ENCODE measurements at places on chromosomes 5 and 9.

DNA sequence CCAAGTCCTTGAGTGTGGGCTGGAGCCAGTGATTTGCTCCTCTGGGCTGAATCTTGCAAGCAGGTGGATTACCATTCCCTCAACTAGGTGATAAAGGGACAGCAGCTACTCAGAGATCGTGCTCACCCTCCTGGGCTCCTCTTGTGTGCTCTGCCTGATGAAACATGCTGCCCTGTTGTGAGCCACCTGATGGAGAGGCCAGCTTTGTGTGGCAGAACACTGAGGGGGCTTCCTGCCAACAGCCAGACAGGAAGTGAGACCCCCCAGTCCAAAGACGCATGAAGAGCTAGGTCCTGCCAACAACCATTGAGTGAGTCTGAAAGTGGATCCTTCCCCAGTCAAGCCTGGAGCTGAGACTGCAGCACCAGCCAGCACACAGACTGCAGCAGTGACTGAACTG lies 106.4 kb upstream of the IRX2 start:
- DNase-seq = no peak

DNA sequence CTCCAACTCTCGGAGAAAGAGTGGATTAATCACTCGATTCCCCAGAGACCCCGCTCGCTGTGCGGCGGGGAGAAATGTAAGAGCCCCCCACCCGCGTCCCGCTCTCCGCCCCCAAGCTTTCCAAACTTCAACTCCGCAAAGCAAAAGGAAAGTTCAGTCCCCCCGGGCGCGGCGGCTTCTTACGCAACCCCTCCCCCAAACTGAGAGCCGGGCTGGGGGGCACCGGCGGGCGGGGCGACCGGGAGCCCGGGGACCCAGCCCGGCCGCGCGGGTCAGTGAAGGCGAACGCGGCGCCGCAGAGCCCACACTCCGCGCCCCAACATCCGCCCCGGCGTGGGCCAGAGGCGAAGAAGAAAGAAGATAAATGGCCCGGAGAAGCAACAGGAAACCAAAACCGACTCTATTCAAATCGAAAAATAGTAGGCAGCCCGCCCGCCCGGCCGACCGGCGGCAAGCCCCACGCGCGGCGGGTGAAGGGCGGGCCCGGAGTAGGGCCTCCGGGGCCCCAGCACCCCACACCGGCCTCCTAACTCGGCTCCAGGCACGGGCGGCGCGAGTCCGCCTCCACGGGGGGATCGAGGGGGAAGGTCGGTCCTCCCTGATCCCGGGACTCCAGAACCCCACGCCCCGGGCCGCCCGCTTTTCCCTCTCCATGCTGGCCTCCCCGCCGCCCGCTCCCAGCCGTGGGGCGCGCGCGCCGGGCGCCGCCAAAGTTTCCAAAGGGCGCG lies 720 bp downstream of the NOTCH1 start:
- no peak for DNase-seq

DNA sequence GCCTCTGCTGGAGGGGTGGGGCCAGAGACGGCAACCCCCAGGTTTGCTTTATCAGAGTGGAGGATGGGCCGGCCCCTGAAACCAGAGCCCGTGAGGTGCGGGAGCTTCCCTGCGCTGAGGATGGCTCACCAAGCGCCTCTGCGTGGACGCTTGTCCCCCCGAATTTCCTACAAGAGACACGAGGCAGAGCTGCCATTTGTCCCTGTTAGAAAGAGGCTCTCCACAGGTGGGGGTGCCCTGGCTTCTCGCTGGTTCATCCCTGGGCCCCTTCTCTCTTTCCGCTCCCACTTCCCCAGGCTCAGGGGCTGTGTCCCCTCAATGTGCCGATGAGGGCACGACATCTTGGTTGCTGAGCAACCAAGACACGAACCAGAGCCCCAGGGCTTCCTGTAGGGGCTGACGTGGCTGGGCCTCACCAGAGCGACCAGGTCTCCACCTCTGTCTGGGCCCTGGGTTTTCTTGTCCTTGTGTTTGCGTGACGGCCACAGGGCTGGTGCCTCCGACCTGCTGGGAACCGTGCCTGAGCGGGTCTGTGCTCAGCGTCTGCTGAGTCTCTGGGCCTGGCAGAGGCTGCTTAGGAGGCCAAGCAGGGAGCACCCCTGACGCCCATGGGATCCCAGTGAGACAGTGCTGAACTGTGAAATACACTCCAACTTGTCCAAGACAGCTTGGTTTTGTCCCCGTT lies 119.6 kb upstream of the COL5A1 start:
- no peak for DNase-seq

DNA sequence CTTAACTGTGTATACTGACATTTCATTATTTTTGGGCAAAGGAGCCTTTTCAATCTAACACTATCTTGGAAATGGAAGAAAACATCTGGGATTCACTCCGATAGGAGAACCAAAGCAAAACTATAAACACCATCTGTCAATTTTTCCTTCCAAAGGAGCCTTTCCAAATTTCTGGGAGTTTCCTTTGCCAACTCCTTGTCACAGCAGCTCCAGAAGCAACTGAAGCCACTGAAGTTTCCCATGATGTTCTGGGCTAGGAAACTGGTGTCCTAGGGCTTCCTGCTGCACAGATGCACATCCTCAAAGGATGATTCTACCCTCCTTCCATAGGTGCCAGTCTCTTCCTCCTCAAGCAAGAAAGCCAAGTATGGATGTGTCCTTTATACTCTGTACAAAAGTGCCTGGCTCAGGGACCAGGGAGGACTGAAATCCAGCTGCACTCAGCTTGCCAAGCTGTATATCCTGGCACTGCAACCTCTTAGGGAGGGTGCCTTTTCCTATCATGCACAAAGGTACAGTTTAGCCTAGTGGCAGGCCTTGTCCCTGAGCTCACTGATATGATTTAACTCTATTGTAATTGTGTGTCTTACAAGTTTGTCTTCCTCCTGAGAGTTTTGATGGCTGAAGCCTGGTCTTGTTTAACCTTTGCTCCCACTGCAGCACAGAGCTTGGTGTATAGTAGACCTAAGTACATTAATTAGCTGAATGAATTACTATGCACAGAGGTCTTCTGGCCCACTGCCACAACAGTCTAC lies 8.4 kb upstream of the UBAP1 start:
- DNase-seq = no peak

GRCh38 chr5:80711216-80711615 lies 56.4 kb upstream of the DHFR start:
- no peak for DNase-seq

GRCh38 chr5:151326266-151326665 lies 21.1 kb downstream of the SLC36A2 start:
- DNase-seq = no peak

GRCh38 chr9:11001546-11001945 lies 388.7 kb upstream of the PTPRD start:
- no peak for DNase-seq

DNA sequence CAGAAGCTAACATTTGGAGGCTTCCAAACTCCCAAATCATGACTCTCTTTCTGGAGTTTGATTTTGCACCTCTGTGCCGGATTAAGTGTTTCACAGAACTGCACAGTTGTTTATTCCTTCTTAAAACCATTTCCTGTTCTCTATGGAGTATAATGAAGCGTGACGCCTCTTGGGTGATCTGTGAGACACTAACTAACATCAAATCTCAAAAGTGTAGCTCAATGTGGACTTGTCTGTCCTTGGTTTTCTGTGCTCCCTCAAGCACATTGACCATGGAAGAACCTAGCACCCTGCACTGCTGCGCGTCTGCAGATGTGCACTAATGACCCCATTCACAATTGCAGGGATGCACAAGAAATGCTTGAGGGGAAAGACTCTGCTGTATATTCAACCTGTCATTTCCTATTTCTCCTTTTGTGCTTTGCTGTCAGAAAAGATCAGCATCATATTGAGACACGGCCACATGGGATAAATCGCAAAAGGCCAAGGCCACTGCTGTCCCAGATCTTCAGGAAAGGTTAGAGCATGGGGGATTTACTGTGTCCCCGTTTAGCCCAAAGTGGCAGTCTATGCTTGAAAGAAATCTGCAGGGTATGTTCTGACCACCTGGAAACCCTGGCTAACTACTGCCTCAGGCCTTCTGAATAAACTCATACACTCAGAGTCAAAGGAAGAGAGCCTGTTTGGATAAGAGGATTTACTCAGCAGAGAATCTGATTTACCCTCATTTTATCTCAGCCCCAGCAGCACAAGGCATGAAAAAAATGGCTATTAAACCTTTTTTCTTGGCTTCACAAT lies 109.6 kb downstream of the BAAT start:
- DNase-seq = no peak

DNA sequence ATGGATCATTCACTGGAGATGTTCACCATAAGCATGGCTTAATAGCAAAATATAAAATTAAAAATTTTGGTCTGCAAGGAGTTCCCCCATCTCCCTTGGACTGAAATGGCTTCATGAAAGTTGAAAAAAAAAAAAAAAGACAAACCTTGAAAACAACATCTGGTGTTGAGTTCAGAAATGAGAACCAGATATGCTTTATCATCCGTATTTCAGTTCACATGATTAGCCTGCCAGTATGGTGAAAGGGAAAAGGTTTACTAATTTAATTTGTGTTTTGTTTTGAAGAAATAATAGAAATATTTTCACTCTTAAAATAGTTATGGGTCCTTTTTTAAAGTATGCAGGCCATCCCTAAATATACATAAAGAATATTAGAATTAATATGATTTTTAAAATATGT lies 67.8 kb downstream of the TMEM167A start:
- DNase-seq = no peak

- DNase-seq = no peak
Observed at GRCh38 chr9:109745335-109746283, 34.4 kb upstream of the PALM2AKAP2 start.

Data from MV-4-11 (cell line).